ENCODE measurements at places on chromosomes 7 and 10.
A peak's percentile ranks its signal among the peaks of the same experiment; 100 is the strongest.

DNA sequence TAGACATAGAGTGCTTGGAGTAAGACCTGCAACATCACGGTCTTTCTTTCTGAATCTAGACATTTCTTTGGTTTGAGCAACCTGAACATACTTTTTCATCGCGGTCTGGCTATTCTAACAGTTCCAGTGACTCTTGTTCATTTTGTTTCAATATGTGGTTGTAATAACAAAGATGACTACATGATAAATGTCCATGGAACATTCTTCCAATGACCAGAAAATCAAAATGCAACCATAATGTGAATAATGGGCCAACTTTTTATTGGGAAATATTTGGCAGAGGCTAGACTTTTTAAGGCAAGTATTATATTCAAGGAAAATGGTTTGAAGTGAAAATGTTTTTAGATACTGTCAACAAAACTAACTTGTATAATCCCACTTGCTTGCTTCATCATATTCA, 282.5 kb downstream of the INHBA start:
- DNase-seq = no peak

- DNase-seq = no peak
Observed at GRCh38 chr7:90320418-90320800, 695 bp downstream of the FAM237B start.

- DNase-seq = no peak
Observed at GRCh38 chr10:101038484-101038883, 7.5 kb downstream of the SFXN3 start.

DNA sequence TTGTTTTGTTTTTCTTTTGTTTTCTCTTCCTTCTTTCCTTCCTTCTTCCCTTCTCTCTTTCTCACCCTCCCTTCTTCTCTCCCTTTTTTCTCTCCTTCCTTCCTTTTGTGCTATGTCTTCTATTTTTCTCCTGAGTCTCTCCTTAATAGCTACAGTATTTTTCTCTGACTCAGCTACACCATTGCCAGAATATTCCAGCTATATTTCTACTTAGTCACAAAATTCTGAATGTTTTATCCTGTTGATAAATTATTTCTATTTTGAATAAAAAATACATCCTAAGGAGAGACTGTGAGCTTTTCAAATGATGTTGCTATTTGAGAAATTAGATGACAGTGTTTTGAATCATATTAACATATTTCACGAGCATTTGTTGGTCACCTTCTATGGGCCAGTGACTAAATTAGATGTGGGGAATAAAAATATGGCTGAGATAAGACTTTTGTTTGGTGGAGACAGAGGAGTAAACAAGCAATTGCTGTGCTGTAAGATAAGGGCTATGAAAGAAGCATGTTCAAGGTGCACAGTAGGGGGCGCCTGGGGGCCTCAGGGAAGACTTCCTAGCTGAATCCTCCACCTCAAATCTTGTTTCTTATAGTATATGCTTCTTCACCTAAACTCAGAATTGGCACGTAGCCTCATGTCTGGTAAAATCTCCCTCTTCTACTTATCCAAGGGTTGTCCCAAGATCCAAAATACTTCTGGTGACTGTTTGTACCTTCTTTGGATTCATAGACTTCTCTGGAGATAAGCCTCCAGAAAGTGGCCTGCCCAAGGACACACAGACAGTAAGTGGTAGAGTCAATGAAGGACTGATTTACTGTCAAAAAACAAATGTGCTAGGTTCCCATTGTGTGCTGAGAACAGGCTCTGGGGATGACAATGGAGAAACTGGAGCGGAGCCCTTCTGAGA, 115.5 kb upstream of the CREB5 start:
- DNase-seq = peak; percentile 51

DNA sequence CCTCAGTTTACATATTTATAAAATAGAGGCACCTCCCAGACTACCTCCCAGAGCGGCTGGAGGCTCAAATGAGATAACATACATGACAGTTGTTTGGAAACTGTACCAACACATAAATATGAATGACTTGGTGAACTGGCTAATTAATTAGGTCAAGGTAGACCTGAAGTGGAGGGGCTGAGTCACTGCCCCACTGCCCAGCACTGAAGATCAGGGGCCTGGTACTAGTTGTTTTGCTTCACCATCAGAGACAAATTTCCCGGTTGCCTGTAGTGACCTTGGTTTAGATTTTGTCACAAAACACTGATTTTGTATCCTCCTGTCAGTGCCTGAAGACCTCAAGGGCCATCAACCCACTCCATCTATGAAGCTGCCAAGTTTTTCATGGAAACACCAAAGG, 41.8 kb downstream of the JAZF1 start:
- no peak for DNase-seq

GRCh38 chr10:3775696-3776551, 9.1 kb downstream of the KLF6 start:
- DNase-seq = peak; percentile 65

DNA sequence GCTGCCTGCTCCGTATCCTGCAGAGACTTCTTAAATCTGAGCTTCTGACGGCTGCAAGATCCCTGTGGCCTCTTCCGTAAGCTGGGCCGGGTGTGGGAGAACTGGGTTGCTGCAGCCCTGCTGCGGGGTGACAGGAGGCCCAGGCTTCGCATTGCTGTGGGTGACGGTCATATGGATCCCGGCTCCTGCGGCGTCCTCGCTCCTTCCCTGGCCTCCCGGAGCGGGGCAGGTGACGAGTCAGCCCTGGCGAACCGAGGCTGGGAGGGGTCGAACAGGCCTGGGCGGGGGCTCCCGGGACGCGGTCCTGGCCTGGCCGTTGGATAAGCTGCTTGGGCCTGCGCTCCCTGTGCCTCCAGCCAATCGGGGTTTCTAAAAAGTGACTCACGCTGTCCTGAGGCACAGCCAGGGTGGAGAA, 7.8 kb upstream of the UBE2D1 start:
- DNase-seq = no peak

GRCh38 chr10:14384116-14384730, 53.5 kb upstream of the FRMD4A start:
- peak; percentile 38 for DNase-seq

GRCh38 chr7:157438121-157439025, 101.6 kb downstream of the DNAJB6 start:
- no peak for DNase-seq

DNA sequence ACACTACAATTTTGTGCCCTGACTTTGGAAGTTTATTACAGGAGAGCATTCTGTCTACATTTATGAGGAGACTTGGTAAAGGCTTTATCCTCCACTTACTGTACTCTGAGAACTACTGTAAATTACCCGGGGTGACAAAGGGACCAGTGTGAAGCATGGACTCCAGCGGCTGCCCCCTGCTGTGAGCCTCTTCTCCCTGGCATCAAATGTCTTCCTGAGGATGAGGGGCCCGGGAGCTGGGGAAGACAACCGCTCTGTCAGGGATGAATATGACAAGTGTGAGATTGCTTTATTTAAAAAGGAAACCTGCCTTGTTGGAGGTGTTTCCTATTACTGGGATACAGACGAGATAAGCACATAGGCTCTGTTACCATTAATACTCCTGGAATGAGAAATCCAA, 714.8 kb downstream of the CCSER2 start:
- no peak for DNase-seq

DNA sequence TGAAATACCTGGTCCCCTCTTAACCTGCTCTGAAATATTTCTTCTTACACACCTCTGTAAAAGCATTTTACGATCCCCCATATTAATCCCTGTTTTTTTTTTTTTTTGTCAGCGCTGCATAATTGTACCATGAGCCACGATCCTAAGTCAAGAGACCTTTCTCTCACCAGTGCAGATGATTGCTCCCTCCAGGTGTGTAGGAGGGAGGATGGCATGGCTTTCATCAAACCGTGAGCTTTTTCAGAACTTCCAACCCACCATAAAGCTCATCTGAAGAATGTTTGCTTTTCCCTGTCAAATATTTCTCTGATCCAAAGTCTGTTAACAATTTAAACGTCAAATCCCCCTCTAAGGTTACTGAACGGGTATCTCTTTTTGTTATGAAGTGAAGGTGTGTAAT, 28.2 kb upstream of the SEPHS1 start:
- DNase-seq = no peak

DNA sequence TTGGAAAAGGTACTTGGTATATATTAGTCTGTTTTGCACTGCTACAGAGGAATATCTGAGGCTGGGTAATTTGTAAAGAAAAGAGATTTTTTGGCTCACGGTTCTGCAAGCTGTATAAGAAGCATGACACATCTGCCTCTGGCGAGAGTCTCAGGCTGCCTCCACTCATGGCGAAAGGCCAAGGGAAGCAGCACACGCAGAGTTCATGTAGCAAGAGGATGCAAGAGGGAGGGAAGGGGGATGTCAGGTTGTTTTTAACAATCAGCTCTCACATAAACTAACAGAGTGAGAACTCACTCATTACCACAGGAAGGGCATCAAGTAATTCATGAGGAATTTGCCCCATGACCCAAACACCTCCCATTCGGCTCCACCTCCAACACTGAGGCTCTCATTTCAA, 484.8 kb upstream of the DPP6 start:
- DNase-seq = no peak

GRCh38 chr7:94043299-94043698, 39.1 kb upstream of the BET1 start:
- no peak for DNase-seq

DNA sequence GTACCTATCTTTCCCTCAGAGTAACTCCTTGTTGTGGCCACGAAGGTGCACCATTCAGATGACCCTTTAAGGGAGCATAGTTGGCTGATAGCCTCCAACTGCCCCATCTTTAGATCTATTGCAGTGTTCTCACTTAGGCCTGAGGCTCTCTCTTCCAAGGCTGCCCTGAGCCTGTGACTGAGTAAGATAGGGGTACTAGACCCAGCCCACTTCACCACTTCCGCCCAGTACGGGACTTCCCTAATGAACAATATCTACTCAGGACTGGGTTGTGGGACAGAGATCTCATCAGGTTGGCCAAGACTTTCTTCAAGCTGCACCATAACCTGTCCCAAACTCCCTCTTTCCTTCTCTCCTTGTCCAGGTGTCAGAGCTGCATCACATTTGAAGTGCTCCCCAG, 5.7 kb upstream of the GNAI1 start:
- no peak for DNase-seq

DNA sequence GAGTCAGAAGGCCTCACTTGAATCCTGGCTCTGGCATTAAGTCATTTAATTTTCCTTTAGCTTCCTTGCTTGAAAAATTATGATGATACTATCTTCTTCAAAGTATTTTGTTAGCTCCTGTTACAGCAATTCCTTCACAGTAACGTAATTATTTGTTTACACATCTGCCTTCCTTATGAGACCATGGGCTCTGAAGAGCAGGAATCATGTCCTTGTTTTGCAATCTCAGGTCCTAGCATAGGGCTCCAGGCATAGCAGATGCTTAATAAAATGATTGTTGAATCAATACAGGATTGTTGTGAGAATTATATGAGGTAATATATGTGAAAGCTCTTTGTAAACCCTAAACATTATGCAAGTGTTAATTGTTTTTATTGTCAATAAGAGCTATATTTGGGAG, 25.5 kb downstream of the KLHDC10 start:
- peak; percentile 8 for DNase-seq

GRCh38 chr7:150988230-150989226, 2.3 kb upstream of the NOS3 start:
- DNase-seq = peak; percentile 51

- DNase-seq = no peak
Observed at GRCh38 chr10:108014902-108015177, 850.3 kb upstream of the SORCS1 start.

GRCh38 chr10:786633-787474, 97.4 kb upstream of the DIP2C start:
- DNase-seq = no peak

DNA sequence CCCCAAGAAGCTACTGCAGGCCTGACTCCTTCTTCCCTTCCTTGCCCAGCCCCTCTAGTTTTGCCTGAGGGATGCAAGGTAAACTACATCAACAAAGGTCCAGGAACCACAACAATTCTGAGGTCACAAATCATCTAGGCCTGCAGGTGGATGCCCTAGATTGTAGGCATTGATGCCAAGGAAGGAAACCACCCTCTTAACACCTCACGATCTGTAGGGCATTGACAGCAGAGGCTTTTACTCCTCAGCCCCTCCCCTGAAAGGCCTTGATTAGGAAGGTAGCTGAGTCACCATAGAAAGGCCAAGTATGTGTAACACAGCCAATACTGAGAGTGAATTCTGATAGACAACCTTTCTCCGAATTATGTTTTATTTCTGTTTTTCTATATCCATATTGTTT, 46.7 kb upstream of the FAM3C start:
- no peak for DNase-seq

DNA sequence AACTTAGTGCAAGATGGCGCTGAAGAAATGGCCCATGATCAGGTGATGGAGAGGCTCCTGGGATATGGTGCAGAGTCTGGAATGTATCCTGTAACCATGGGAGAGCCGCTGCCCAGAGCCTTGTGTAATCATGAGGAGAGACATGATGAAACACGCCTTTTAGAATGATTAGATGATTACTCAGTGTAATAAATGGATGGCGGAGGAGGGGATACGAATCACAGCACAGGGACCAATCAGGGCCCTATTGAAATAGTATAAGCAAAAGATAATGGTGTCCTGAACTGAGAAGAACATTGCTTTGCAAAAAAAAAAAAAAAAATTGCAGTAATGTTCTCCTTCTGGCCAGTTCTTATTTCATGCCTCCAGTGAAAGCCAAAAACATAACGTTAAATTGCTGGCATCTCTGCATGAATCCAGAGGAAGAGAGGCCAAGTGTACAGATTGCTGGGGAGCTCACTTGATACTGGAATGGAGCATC, 668.5 kb upstream of the AUTS2 start:
- DNase-seq = no peak

DNA sequence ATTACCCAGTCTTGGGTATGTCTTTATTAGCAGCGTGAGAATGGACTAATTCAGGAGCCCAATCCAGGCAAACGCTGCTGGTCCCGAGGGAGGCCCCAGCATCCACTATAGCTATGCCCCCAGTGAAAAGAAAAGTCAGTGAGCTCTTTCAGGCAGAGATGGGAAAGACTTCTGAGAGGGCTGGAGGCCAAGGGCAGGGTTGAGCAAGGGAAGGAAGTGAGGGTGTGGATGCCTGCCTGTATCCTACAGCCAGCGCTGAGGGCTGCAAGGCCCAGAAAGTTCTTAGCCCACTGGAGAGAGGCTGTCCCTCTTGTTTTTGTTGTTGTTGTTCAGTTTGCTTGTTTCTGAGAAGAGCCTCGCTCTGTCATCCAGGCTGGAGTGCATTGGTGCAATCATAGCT, 261.6 kb downstream of the ZEB1 start:
- no peak for DNase-seq

GRCh38 chr10:42753507-42754154, 29.0 kb upstream of the BMS1 start:
- DNase-seq = no peak

DNA sequence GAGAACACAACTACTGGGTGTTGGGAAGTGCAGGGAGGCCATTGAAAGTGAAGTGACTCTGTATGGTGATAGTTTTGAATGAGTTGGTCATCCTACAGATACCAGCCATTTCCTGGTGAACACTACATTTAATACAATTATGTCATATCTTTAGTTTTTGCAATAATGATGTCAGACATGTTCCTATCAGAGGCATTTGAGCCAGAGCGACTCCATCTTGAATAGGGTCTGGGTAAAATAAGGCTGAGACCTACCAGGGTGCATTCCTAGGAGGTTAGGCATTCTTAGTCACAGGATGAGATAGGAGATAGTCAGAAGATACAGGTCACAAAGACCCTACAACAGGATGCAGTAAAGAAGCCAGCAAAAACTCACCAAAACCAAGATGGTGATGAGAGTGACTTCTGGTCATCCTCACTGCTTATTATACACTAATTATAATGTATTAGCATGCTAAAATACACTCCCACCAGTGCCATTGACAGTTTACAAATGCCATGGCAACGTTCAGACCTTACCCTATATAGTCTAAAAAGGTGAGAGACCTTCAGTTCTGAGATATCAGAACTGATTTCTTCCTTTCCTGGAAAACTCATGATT, 28.2 kb downstream of the ADK start:
- no peak for DNase-seq

- DNase-seq = peak; percentile 62
Observed at GRCh38 chr7:82036146-82036886, 266.5 kb upstream of the HGF start.

All from myocyte (in vitro differentiated cells).